Myocyte (in vitro differentiated cells): ENCODE measurements at places on chromosomes 2 and 18.

- no peak for DNase-seq
Observed at GRCh38 chr2:19664646-19665045, 237.1 kb downstream of the TTC32 start.

- peak; percentile 53 for DNase-seq
Observed at GRCh38 chr18:3649633-3650426, 199.9 kb downstream of the TGIF1 start.

- no peak for DNase-seq
Observed at GRCh38 chr2:6183226-6183625, 491.0 kb downstream of the SOX11 start.

- DNase-seq: no peak
Observed at GRCh38 chr2:160392201-160392600, 101.4 kb downstream of the RBMS1 start.

- DNase-seq: peak; percentile 84
Observed at GRCh38 chr2:130251535-130251872, 53.3 kb upstream of the TUBA3E start.

- peak; percentile 38 for DNase-seq
Observed at GRCh38 chr2:73232403-73233153, 461 bp downstream of the PRADC1 start.

DNA sequence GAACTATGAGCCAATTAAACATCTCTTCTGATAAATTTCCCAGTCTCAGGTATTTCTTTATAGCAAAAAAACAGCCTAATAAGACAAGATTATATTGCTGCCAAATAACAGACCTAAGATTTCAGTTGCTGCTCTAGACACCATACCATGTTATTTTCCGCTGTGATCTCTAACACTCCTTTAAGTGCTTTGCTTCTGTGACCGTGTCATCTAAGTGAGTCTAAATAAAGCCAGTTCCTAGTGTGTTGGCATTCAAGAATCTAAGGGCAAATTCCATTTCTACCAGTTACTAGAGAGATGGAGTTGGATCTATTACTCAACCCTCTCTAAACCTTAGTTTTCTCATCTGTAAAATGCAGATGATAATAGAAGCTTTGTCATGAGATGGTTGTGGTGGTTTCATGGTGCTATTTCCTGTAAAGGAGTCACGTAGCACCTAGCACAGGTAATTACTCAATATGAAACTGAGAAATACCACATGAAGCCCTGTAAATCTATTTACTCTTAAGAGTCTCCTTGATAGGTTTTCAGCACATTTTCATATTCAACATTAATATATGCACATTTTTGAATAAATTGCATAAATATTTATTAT, 40.5 kb downstream of the SPHKAP start:
- DNase-seq: no peak

DNA sequence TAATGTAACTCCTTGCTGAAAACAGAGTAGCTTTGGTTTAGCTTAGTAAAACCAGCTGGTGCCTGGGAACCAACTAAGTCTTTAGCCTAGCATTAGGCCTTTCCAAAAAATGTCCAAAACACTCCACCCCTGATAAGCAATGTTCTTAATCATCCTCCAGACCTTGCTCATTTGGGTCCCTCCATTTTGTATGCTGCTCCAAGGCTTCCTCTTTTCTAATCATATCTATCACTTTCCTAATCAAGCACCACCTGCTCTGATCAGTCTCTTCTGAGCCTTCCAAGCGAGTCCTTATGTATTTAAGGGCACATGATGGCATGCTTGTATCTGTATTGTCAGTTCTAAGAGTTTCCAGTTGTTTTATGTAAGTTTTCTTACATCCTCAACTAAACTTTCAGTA, 23.6 kb downstream of the THADA start:
- DNase-seq: no peak

- DNase-seq: no peak
Observed at GRCh38 chr2:45070113-45070652, 60.9 kb upstream of the SIX2 start.

- no peak for DNase-seq
Observed at GRCh38 chr2:98693477-98693876, 37.5 kb downstream of the MGAT4A start.

- DNase-seq: no peak
Observed at GRCh38 chr2:131404753-131405152, 40.8 kb upstream of the RAB6D start.

- no peak for DNase-seq
Observed at GRCh38 chr2:7052404-7052803, 135.2 kb downstream of the RNF144A start.

GRCh38 chr2:64259312-64259711, 115.1 kb upstream of the PELI1 start:
- DNase-seq: no peak

DNA sequence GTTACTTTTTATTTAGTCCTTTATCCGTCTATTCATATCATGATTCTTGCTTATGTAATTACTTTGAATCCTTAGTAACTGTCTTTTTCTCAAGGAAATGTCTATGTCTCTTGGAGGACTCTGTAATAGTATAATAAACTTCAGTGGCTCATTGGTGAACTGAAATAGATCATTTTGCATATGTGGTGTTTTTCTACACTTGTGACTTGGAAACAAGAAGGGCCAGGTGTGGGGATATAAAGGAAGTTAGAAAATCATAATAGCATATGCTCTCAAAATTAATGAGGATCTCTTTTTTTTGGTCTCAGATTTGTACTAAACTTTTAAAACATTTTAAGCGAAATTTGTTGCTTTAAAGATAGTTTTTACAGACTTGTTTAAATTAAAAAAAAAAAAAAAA, 453.0 kb upstream of the CDH20 start:
- DNase-seq: no peak

DNA sequence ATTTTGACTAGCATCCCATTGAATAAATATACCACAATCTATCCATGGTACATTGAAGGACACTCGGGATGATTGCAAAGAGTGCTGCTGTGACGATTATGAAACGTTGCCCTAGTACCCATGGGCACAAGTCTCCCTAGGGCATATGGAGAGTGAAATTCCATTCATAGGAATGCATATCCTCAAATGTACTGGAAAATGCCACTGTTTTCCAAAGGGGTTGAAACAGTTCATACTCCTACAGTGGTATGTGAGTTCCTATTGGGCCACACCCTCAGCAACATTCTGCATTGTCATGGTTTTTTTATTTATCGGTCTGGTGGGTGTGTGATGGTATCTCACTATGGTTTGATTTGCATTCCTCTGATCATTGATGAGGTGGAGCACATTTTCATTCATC, 130.6 kb downstream of the TWIST2 start:
- DNase-seq: no peak

- peak; percentile 89 for DNase-seq
Observed at GRCh38 chr2:230974096-230974913, 21.6 kb upstream of the SPATA3 start.

DNA sequence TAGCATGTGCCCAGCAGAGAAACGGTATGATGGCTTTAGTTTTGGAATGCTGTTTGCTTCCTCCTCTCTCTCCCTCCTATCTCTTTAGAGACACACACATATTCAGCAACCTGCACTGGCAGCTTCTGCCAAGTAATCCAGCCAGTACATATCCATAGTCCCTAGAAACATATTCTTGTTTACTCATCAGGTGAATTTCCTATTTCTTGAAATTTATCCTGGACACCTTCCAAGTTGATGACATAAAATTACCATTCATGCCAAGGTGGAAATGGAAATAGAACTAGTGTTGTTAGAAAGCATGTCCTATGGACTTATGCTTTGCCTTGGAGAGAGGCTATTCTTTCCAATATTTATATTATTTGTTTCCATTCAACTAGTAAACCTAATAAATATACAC, 50.9 kb upstream of the RGPD4 start:
- peak; percentile 4 for DNase-seq

DNA sequence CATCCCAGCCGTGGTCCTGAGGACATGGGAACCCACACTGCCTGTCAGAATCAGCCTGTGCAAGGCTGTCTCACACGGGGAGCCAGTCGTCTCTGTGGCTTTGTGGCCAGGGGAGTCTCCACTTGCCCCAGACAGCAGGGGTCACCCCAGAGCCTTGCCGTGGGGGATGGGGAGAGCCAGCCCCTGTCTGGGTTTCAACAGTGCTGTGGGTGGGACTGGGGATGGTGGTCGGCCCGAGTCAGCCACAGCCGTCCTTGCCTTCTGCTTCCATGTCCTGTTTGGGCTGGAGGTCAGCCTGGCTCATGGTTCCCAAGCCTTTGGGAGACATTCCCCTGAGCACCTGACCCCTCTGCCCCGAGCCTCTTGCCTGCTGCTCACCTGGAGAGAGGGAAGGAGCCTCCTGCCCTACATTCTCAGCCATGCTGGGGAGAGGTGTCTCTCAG, 19.6 kb downstream of the GPR35 start:
- no peak for DNase-seq

GRCh38 chr18:50177294-50177992, 17.5 kb downstream of the MYO5B start:
- no peak for DNase-seq

GRCh38 chr2:136131961-136132824, 14.2 kb upstream of the CXCR4 start:
- no peak for DNase-seq

GRCh38 chr2:189178726-189179569, 613 bp downstream of the COL5A2 start:
- peak; percentile 74 for DNase-seq

GRCh38 chr18:71106701-71107100, 817.9 kb downstream of the SOCS6 start:
- DNase-seq: no peak

DNA sequence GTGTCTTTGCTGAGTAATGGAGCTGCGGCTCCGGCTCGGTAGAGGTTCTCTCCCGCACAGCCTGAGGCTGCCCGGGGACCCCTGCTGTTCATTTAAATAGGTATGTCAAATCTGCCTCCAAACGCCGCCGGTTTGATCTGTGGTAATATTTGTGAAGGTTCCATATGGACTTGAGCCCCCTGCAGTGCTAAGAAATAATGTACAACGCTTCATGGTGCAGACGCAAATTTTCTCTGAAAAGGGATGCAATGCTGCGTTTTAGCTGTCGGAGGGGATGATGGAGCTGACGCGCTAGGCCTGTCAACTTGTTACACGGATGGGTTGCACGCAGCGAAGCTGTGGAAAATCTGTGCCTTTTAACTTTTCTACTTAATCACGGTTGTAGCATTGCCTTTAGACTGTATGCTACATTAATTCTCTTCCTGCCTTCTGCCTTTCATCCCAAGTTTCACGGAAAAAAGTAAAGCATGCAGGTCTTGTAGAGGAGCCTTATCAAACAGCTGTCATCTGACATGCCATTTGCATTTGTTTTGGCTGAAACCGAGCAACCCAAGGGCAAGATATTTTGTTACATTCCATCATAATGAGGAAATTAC, 43.2 kb downstream of the MRPS9 start:
- peak; percentile 22 for DNase-seq

GRCh38 chr2:145635706-145636427, 1115.9 kb upstream of the ZEB2 start:
- DNase-seq: no peak

DNA sequence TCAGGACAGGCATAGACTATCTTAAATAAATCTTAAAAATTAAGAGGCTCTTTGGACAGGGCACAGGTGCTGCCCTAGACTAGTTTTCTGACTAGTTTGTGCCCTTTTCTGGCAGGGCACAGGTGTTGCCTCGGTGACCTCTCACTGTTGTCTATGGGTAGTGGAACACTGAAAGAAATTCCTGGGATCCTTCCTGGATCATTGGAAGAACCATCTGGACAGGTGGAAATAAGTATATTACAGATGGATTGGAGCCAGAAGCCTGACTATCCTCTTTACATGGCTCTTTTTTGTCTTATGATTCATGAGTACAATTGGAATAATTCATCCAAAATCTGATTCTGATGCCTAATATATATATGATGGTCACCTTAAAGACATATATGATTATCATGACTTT, 286.6 kb downstream of the RIT2 start:
- no peak for DNase-seq

DNA sequence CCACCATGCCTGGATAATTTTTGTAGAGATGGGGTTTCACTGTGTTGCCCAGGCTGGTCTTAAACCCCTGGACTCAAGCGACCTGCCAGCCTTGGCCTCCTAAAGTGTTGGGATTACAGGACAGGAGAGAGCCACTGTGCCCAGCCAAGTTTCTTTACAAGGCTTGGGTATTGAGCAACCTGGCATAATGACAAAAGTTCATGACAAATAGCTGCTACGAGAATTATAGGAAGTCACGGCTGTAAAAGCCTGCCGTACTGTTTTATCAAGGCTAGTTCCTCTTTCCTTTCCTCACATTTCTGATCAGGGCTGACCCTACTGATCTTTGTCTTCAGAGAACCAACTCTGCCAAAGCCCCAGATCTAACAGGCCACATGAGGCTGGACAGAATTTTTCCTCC, 490.4 kb upstream of the SPRED2 start:
- no peak for DNase-seq

GRCh38 chr2:100853909-100854810, 34.2 kb downstream of the NPAS2 start:
- no peak for DNase-seq

DNA sequence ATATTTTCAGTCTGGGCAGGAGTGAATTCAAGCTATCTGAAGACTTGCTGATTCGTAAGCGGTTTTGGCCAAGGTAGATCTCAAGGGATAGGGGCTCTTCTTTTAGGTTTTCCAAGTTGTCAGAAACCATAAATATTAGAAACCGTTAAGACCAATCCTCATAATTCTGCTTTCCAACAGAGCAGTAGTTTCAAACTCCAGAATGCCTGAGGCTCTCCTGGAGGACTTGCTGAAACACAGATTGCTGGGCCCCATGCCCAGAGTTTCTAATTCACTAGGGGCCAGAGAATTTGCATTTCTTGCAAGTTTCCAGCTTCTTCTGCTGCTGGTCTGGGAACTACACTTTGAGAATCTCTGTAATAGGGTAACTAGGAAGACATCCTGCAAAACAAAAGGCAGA, 1855.7 kb upstream of the CELF4 start:
- DNase-seq: no peak
